ENCODE measurements at places on chromosomes 4 and X. TPM values are rescaled to one million over a fixed set of nuclear protein-coding genes. Genes with fewer than 3 reads are reported as not detected.

GRCh38 chr4:1760521-1761071, 32.5 kb upstream of the FGFR3 start:
- DNase-seq, result no peak

The TGIF2LX gene
- not detected for polyA plus RNA-seq

- no peak for DNase-seq
Observed at GRCh38 chr4:159926871-159927270, 824.0 kb downstream of the RAPGEF2 start.

The ZCCHC18 gene
- polyA plus RNA-seq, result 1.9 TPM

The UGT2A1 gene
- not detected for polyA plus RNA-seq

GRCh38 chrX:149131774-149132173, 373.3 kb downstream of the IDS start:
- DNase-seq, result no peak

DNA sequence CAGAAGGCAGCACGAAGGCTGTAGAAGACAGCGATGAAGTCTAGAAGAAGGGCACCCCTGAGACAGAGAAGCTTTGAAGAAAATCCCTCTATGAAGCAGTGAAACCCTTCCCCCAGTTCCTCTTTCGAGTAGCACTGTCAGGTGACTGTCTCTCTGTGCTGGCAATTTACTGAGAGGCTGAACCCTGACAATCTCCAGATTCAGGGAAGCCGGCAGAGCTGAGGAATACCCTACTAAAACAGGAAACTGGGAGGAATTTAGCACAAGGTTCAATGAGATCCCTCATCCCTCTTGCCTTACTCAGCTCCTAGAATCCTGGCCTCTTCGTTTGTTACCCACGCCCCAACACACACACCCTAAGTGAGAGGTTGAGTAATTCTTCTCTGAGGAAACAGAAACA, 239.7 kb upstream of the NOCT start:
- DNase-seq, result no peak

The PABPC4L gene
- polyA plus RNA-seq, result 1.3 TPM

- DNase-seq, result peak; percentile 1
Observed at GRCh38 chr4:87270144-87270543, 49.7 kb upstream of the KLHL8 start.

DNA sequence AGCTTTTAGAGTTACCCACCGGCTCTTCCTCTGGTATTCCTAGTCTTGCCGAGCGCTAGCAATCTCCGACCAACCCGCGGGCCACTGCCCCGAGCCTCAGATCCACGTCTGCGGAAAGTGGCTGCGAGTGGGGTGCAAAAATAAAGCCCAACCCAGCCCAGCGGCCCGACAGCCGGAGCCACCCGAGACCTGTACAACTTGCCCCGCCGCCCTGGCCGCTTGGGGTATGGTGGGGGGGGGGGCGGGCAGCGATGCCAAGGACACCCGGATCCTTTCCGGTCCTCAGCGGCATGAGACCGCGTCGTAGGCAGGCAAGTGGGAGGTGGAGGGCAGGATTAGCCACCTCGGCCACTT, 1.6 kb downstream of the SLITRK4 start:
- no peak for DNase-seq

GRCh38 chrX:110204986-110205385, 112.9 kb downstream of the AMMECR1 start:
- DNase-seq, result no peak

GRCh38 chr4:185287031-185287430, 77.6 kb downstream of the SNX25 start:
- DNase-seq, result no peak

GRCh38 chr4:105088110-105088879, 58.4 kb upstream of the TET2 start:
- DNase-seq, result peak; percentile 94

All from AG04450 (cell line).